ENCODE measurements at places on chromosomes 11 and 22.

DNA sequence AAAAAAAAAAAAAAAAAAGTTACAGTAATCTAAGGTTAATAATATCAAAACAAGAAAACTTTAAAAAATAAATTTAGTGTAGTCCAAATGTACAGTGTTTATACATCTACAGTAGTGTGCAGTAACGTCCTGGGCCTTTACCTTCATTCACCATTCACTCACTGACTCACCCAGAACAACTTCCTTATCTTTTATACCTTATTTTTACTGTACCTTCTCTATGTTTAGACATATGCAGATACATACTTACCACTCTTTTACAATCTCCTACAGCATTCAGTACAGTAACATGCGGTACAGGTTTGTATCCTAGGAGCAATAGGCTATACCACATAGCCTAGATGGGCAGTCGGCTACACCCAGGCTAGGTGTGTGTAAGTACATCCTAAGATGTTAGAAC is 38.5 kb downstream of the TCF20 start:
- DNase-seq: no peak

GRCh38 chr11:7592711-7593110 is 78.9 kb downstream of the PPFIBP2 start:
- DNase-seq: no peak

DNA sequence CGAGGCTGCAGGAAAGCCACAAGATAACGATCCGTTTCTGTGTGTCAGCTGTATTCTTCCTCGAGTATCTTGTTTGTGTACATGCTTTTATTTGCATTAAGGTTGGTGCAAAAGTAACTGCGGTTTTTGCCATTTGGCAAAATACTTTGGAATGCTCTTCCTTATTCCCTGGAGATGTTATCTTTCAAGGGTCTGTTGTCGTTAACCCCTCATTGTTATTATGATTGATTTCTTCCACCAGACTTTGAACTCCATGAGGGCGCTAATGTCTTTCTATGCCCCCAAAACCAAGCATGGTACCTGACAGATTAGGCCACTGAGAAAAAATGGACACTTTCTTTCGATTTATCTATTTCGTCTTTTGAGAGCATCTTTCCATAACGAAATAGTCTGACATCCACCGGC is 563 bp upstream of the PSMA1 start:
- DNase-seq: no peak

GRCh38 chr11:79720115-79720514 is 279.3 kb upstream of the TENM4 start:
- no peak for DNase-seq

DNA sequence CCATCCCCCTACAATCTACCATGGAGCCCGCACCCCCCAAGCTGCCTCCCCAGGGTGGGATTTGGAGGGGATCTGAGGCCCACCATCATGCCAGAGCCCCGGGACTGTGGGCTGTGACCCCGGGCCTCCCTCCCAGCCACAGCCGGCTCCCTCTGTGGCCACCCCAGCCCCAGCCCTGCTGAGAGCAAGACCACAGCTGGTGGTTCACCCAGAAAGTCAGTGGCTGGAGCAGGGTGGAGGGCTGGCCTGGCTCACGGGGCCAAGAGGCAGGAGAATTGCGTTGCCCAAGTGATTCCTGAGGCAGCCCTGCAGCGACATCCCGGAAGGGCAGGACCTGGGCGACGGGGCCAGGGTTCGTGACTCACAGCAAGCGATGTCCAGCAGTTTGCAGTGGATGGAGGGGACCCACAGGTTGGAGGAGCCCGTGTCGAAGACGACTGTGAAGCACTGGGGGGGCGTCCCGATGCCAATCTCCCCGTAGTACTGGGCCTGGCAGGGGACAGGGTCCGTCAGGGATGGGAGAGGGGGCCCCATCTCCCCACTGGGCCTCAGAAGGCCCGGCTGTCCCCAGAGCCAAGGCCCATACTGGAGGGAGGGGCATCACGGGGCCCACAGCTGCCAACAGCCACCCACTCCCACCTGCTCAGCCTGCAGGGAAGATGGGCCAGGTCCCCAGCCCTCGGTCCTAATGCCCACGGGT is 4.4 kb downstream of the CTSD start:
- DNase-seq: no peak

Data from CD8-positive, alpha-beta T cell (primary cell).